Stimulated activated CD4-positive, alpha-beta T cell treated with anti-CD3 and anti-CD28 coated beads, Interleukin-12 subunit alpha, Interleukin-12 subunit beta, amount 100 ng/mL, for 24 hours (primary cell): ENCODE measurements at places on chromosomes 5 and 9.

DNA sequence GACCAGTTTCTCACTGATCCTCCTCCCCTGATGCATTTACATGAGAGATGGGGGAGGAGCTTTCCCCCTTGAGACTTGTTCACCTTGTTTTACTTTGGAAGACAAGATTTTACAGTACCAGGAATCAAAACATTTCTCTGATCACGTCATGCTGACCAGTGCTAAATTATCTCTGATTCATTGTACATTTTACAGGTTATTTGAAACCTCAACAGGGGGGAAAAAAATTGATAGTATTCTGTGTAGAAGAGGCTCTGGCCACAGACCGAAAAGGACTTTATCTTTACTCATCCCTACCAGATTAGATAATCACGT is 133.9 kb downstream of the GRIA1 start:
- no peak for DNase-seq

DNA sequence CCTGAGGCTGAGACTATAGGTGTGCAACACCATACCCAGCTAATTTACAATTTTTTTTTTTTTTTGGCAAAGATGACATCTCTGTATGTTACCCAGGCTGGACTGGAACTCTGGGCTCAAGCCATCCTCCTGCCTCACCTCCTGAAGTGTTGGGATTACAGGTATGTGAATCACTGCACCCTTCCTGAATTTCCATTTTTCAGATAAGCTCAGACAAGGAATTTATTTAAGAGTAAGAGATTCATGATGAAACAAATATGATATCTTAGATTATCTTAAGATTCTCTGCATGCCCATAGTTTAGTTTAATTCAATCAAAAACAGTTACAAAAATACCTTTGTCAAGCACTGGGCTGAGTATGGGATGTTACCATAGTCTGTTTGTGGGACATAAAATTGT is 128.4 kb upstream of the BASP1 start:
- DNase-seq: no peak

DNA sequence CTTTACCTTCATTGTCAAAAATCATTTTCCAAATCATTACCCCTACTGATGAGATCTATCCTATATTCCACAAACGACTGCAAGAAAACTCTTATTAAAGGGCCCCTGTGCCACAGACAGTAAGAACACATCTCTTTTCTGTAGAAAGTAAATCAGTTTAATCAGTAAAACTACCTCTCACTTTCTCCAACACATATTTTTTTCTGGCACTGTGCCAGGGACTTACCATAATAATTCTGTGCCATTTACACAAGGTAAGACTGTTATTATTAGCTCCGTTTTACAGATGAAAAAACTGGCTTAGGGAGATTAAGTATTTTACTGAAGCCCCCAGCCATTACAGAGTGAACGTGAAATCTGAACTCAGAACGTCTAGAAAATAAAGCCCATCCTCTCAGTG is 587.0 kb upstream of the COX7C start:
- DNase-seq: no peak

DNA sequence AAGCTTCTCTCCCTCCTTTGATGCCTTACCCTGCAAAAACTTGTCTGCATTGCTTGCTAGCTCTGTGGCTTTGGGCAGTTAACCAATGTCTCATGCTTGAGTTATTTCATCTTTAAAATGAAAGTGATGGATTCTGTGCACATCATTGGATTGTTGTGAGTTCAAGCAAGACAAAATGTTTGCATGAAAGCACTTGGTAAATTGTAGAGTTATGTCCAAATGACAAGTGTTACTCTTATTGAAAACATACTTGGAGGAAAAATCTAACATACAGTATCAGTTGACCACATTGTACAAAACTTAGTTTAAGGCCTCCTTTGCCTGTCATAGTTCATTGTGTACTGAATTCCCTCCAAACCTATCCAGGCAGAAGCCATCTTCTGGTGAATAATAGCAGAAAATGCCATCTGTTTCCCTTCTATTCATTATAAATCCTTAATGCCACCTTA is 30.0 kb downstream of the TGFBR1 start:
- no peak for DNase-seq

DNA sequence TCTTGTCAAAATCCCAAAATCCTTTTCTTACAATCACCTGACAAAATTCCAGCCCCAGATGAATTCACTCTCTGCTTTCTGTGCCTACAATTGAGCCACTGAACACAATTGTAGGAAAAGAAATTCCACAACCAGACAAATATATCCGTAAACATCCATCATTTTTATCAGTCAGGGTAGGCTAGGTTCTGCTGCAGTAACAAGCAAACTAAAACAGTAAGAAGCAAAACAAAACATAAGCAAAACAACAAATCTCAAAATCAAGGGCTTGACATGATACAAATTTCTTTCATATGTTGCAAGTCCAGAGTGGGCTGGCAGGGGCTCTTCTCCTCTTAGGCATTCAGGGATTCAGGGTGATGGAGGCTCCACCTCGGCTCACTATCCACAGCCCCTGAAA is 114.2 kb upstream of the MAN2A1 start:
- DNase-seq: no peak

DNA sequence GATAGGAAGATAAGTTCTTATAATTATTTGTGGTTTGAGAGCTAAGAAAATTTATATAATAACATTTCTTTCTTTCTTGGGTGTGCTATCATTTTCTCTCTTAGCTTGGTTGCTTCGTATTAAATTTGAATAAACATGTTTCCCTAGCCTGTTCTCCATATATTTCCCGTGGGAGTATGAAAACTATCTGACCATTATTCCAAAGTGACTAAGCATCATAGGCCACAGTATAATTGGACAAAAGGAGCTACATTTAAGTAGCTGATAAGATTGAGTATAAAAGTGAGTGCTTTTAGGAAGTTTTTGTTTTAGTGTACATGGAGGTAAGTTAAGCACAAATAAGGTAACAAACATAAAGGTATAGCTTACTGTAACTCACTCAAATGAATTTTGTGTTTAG is 8.4 kb upstream of the OSMR start:
- DNase-seq: no peak

- no peak for DNase-seq
Observed at GRCh38 chr9:95084254-95084934, 233.1 kb downstream of the FANCC start.

DNA sequence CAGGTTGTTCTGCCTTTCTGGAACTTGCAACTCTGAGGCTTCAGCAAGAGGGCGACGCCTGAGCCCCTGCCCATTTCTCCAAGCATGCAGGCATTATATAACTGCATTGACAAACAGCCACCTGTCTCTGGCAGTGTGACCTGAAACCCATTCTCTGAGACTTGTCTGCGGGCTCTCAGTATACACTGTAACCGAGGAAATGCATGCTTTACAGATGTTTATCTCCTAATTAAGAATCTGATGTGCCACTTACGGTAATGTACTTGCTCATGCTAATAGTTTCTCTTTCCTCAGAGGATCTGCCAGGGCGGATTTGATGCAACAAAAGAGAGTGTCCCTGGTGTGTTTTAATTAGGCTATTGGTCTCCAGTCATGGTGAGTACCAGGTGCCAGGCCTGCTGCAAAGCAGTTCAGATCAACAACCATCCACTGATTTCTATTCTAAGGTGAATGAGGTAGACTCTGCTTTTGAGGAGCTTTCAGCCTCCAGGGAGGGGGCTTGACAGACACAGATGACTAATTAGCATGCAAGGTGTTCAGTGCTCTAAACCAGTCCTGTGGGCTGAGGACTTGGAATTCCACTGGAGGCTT is 593.7 kb upstream of the KLF4 start:
- no peak for DNase-seq

DNA sequence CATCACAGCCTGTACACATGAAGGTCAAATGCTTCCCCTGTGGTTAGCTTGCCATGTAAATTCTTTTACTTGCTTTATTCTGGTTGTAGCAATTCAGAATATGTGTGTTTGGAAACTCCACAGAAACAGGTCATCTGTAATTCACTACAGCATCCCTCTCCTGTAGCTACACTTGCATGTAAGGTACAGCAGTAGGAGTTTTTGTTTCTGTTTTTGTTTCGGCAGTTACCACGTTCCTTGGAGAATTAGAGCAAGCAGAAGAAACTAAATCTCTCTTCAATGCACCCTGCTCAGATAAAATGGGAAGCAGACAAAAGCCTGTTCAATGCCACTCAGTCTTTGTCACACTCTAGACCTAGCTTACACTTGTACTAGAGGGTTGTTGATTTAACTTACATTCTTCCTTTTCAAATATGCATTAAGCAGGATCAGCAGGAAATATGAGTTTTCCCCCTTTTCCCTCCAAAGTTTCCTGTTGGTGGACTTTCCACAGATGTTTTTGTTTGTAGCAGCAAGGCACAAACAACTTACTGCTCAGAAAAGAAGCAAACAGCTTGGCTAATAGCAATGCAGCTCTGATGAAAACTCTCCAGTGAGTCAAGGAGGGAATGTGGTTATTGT is 80.9 kb downstream of the YIPF5 start:
- no peak for DNase-seq

DNA sequence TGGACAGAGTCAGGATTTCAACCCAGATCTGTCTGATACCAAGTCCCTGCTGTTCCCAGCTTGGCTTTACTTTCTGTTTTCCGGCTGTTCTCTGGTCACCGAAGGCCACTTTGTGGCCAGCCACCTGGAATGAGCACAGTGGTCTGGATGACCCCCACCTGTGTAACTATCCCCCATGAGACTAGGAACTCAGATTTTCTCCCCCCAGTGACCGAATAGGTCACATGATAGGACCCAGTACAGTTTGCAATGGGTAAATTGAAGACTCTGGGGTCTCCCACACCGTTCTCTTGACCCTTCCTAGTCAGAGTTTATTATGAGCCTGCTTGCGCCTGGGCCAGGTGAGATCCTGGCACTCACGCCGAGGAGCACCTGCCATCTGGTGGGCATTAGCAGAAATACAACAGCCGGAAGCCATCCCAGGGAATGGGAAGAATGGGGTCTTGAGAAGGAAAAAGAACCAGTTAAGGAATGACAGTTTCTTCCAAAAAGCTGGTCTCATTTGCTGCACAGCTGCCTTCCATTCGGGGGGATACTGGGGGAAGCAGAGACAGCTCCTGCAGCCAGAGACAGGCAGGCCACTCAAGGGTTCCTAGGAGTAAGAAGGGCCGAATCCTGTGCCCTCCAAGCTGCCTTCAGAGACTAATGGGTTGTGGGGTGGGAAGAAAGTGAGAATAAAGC is 7.1 kb downstream of the PHYHD1 start:
- no peak for DNase-seq

GRCh38 chr9:89878003-89878411 is 273.2 kb downstream of the GADD45G start:
- no peak for DNase-seq

DNA sequence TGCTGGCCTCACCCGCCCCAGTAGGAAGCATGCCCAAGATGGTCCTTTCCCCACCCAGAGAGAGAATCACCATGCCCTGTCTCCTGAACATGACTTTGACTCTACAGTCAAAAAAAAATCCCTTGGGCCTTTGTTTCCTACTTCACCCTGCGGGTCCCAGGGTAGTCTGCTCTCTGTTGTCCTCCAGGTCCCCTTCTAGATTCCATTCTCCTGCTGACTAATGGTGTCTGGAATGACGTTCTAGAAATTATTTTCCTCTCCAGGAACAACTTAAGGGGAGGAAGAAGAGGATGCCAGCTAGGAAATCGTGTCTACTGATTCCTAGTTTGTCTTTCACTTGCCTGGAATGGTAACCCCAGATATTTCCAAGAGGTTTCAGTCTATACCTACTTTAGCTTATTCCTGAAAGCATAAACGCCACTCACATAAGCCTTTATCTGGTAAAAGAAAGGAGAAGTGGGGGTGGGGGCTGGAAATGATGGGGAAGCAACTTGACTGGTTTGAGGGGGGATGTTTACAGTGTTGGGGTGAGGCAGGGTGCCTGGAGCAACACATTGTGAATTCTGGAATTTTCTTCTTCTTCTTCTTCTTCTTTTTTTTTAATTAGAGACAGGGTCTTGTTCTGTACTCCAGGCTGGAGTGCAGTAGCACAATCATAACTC is 93.9 kb downstream of the SNX18 start:
- no peak for DNase-seq

DNA sequence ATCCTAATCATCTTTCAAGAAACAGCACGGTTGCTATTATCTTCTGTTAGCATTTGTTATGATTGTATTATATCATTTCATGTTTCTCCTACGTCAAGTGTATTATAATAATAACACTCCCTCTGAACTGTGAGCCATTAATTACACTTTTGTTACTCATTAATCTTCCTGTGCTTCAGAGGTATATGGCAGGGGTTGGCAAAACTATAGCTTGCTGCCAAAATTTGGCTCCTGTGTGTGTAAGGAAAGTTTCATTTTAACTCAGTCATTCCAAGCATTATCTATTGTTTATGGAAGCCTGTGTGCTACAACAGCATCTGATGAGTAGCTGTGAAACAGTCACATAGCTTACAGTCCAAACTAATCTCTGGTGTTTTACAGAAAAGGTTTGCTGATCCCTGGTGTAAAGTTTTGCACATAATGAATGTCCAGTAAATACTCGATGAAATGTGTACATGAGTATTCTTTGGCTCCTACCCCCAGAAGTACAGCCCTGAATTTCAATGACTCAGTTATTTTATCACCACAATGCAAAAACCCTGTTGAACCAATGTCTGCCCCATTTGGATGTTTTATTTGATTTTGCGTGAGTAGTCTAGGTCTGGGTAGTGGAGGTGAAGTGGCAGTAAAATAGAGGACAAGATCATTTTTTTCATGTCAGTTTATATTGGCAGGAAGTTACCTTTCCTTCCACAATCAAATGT is 648.2 kb downstream of the MAT2B start:
- no peak for DNase-seq

- no peak for DNase-seq
Observed at GRCh38 chr9:92432972-92433548, 8.8 kb upstream of the OMD start.

DNA sequence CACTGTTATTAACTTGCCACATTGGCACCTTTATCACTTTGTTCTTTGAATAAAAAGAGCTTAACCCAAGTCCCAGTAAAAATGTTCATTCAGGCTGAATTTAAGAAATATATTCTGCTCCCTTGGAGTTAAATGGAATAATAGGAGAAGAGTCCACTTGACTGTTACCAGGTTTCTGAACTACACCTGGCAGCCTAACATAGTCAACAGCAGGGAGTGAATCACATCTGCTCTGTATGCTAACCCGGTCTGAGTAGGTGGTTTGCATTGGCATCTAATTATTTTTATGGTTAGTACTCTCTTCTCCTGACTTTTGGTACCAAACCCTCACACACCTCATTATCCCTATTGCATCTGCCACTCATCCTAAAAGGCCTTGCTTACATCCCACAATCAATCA is 86.7 kb downstream of the STK32A start:
- DNase-seq: no peak

DNA sequence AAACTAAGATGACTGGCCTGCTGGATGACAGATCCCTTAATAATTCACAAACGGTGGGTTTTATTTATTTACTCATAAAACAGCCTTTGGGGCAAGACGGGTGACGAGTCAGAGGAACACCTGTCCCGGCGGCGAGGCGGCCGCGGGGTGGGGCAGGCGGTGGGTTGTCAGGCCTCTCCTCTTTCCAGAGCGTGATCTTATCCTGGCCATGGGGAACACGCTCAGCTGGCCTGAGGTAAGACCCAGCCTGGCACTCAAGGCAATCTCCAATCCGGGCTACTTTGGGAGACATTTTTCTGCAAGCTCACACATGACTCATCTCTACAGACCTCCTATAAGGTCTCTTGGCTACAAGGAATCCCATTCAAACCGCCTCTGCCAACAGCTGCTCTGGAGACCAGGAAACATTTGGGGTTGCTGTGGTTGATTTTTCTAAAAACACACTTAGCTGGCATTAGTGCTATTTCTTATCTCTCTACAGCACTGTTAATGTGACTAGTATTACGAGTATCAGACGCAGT is 6.3 kb downstream of the RAPGEF1 start:
- no peak for DNase-seq

- no peak for DNase-seq
Observed at GRCh38 chr9:35103660-35104191, 795 bp upstream of the STOML2 start.

GRCh38 chr9:131799177-131799823 is 59.4 kb upstream of the RAPGEF1 start:
- DNase-seq: peak; percentile 7
